ENCODE measurements at places on chromosomes 1 and 21.

GRCh38 chr1:227490478-227490877 is 72.9 kb upstream of the ZNF678 start:
- DNase-seq, result no peak

DNA sequence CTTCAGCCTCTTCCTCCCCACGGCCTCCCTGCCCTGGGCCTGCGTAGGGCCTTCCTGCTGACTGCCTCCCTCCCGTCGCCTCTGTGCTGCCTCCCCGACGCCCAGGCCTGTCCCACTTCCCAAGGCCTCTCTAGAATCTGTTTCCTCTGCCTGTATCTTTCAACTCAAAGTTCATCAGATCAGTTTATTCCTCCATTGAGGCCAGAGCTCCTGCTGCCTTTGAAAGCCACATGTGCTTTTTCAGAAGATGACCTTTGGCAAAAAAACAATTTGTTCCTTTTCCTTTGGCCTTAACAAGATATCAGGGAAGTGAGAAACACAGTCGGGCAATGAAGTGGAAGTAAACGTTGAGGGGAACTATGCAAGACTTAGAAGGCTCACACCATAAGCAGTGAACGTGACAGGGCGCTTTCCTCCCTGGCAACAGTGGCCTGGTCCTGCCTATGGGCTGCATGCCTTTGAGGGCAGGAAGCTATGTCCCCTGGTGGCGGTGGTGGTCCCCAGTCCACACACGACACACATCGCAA is 85.9 kb downstream of the PSMG1 start:
- DNase-seq, result no peak

- no peak for DNase-seq
Measured at GRCh38 chr1:37452416-37452815, 22.0 kb upstream of the ZC3H12A start.

DNA sequence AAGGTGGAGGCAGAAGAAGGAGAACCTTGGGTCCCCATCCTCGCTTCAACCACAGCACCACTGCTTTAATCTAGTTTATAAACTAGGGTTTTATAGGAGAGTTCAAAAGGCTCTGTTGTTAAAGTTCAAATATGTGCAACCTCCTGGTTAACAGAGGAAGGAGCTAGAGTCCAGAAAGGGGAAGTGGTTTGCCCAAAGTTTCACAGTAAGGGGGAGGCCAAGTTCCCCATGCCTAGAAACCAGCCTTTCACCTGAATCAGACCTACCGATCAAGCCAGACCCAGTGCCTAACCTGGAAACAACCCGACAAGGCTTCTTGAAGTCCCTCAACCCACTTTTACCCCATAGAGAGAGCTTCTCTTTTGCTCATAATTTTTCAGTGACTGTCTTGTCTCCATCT is 106.5 kb downstream of the PLPP3 start:
- no peak for DNase-seq

GRCh38 chr1:8040586-8040985 is 14.5 kb upstream of the ERRFI1 start:
- peak; percentile 93 for DNase-seq

- DNase-seq, result no peak
Measured at GRCh38 chr1:162065016-162065415, 4.5 kb upstream of the NOS1AP start.

- no peak for DNase-seq
Measured at GRCh38 chr1:116262207-116262994, 110.6 kb upstream of the ATP1A1 start.

DNA sequence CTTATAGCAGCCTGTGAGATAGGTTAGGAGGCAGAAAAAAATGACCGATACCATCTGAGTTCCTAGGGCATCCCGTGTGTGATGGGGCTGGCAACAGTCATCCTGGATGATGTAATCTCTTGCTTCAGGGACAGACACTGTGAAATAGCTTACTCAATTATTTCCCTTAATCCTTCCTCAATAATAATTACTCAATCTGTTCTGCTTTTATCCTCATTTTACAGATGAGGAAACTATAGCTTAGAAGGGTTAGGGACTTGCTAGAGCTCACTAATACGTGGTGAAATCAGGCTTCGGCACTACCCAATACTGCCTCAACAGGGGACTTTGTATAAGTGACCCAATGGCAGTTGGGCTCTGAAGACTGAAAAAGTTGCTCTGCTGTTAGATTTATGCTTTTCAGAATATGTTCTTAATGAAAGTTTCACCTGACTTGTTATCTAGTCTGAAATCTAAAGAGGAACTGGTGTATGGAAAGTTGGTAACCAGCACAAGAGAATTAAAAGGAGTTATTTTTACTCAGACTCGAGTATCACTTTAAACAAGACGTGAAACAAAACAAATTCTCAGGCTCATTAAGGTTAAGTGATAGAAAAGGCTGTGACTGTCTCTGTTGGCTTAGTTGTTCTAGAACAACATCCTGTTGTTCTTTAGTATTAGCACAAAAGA is 14.4 kb downstream of the CD55 start:
- peak; percentile 5 for DNase-seq

DNA sequence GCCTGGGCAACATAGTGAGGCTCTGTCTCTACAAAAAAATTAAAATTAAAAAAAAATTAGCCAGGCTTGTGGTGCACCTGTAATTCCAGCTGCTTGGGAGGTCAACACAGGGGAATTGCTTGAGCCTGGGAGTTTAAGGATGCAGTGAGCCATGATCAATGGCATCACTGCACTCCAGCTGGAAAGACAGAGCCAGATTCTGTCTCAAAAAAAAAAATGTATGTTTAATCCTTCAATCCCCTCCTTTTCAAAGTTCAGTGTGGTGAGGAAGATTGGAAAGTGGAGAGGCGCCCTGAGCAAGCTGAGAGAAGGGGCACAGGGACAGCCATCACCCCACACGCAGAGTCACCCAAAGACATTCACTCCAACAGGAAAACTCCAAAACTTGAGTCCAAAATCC is 97.7 kb upstream of the BACE2 start:
- no peak for DNase-seq

DNA sequence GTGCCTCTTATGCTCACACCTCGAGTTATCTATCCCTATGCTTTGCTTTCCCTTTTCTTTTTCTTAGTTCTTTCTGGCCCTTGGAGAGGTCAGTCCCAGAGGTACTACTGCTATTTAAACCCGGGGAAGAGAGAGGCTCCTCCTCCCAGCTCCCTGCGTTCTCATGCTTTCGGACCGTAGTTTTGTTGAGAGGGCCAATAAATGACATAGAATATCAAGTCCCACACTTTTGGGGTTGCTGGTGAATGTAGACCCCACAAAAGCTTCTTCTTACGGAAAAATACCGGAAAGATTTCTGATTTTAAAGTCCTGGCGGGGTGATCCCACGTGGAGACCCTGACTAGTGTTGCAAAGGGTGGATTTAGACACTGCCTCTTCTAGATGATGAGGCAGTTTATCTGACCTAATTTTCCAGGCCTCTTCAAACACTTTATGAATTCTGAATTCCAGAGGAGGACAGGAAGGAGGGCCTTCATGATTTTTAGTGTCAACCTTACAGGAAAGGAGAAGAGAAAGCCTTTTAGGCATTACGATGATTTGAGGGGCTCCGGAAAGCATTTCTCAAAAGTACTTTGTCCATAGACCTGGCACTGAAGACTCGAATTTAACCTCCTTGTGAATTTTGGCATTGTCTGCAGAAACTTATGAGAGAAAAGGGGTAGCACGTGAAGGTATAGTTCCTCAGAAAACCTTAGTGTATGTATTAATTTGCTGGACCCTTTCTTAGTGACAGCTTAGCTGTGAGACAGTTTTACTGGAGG is 694 bp downstream of the TMEM167B start:
- DNase-seq, result peak; percentile 50

GRCh38 chr1:97332716-97333115 is 588.1 kb downstream of the DPYD start:
- peak; percentile 30 for DNase-seq

DNA sequence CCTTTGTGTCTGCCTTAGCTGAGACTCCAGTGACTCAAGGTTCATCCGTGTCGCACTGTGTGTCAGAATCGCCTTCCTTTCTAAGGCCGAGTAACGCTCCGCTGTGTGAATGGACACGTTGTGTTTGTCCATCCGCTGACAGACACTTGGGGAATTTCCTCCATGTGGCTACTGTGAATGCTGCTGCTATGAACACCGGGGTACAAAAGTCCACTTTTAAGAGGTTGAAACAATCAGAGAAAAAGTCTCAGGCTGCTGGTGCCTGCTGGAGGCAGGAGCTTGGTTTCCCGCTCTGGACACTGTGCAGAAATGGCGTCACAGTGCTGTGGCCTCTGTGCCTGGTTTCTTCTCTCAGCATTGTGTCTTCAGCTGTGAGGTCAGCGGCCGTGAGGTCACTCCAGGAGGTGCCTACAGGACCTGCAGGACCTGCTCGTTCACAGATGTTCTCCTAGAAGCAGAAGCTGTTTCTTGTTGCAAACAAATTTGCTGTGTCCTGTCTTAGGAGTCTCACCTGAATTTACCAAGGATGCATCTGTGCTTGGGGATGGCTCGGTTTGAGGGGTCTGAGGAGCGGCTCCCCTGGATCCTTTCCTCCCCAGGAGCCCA is 34.2 kb downstream of the KRTAP10-1 start:
- DNase-seq, result no peak

DNA sequence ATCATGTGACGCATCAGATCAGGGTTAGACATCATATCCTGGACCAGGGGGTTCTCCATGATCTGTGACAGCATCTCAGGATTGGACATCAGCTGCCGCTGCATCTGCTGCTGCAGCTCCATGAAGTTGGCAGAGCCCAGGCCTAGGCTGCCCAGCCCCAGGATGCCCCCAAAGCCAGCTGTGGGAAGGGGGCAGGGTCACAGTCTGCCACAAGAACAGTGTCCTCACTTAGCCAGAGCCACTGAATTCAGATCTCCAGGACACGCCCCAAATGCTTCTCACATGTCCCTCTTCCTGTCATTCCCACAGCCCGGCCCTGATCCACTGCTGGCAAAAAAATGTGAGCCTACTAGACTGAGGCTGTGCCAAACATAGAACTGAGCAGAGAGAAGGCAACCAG is 3.2 kb downstream of the UBQLN4 start:
- DNase-seq, result peak; percentile 33

- DNase-seq, result no peak
Measured at GRCh38 chr1:27136998-27137542, 17.9 kb downstream of the SLC9A1 start.

- DNase-seq, result peak; percentile 83
Measured at GRCh38 chr21:43193651-43194302, 25.0 kb downstream of the CRYAA start.

DNA sequence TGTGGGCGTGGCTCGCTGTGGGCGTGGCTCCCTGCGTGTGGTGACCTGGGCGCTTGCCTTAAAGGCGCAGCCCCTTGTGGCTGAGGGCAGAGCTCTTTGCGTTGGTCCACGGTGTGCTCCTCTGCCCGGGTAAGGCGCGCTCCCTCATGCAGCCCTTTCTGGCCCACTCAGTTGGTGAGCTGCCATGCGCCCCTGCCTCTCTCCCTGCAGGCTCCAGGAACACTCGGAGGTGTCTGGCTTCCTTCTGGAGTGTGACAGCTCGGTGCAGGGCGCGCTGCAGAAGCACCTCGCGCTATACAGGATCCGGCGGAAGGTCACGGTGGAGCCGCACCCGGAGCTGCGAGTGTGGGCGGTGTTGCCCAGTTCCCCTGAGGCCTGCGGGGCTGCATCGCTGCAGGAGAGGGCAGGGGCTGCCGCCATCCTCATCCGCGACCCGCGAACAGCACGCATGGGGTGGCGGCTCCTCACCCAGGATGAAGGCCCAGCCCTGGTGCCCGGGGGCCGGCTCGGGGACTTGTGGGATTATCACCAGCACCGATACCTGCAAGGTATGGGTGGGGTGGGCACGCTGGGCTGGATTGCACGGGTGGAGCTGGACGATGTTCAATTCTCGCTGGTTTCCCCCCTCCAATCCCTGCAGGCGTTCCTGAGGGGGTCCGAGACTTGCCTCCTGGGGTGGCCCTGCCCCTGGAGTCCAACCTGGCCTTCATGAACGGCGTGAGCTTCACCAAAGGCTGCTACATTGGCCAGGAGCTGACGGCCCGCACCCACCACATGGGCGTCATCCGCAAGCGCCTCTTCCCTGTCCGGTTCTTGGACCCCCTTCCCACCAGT is 9.1 kb downstream of the IBA57 start:
- DNase-seq, result no peak

GRCh38 chr1:98898940-98899339 is 105.7 kb downstream of the PLPPR5 start:
- no peak for DNase-seq

DNA sequence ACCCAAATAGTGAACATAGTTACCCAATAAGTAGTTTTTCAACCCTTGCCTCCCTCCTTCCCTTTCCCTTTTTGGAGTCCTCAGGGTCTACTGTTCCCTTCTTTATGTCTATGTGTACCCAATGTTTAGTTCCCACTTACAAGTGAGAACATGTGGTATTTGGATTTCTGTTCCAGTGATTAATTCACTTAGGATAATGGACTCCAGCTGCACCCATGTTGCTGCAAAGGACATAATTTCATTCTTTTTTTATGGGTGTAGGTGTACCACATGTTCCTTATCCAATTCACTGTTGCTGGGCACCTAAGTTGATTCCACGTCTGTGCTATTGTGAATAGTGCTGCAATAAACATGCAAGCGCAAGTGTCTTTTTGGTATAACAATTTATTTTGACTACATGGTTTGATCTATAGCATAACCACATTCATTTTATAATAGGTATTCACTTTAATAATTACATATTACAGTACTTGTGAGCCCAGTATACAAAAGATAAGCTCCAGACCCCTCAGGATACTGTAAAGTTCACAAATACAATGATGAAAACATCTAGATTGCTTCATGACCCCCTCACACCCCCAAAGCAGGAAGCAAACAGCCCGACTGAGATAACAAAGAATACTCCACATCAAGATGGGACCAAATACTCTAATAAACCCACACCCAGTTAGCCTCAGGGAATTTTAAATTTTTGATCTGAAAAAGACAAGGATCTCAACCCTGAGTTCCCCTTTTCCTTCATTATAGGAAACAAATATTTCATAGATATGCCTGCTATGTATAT is 45.3 kb downstream of the PUM1 start:
- no peak for DNase-seq

GRCh38 chr1:226223157-226223785 is at the start of gene MIXL1:
Gene MIXL1, plus strand, starts transcription at chr1:226223664. Its CDS starts 18 bp downstream, at chr1:226223682.
- DNase-seq, result no peak

DNA sequence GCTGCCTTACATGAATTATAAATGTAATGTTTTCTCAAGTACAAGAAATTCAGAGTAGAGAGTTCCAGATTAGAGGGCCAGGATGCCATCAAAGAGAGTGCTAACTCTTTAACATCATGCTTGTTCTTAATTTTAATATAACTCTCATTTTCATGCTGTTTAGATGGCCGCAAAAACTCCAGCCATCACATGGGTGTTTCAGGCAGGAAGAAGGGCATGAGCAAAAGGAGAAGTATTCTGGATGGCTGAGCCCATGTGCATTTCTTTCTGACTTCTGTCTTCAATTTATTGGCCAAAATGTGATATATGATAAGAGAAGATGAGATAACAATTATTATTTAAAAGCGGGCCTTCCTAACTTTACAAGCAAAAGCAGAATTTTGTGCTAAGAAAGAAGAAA is 1328.6 kb downstream of the MRPL39 start:
- no peak for DNase-seq

DNA sequence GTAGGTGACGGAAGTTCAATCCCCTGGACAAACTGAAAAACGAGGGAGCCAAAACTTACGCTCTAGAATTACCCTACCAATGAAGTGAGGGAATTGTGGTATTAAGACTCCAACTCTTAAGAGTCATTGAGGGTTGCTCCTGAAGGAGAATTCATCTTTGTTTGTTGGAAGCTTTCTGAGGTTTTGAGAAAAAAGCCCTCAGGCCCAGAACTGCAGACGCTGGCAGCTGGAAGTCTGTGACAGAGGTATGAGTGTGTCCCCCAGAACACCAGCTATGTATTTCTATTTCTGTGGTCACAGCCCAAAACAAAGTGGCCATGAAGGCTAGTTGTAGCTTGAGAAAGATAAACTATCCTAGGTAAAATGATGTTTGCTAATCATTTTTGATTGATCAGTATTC is 438.8 kb upstream of the B3GALT2 start:
- DNase-seq, result no peak

Measured in AG08395 (cell line).